ENCODE measurements at places on chromosomes 3 and 15.

- no peak for DNase-seq
Observed at GRCh38 chr3:151592287-151592686, 131.4 kb upstream of the IGSF10 start.

- DNase-seq: peak; percentile 35
Observed at GRCh38 chr3:69784954-69785514, 45.8 kb downstream of the MITF start.

GRCh38 chr3:14234251-14235002, 55.8 kb downstream of the LSM3 start:
- no peak for DNase-seq

DNA sequence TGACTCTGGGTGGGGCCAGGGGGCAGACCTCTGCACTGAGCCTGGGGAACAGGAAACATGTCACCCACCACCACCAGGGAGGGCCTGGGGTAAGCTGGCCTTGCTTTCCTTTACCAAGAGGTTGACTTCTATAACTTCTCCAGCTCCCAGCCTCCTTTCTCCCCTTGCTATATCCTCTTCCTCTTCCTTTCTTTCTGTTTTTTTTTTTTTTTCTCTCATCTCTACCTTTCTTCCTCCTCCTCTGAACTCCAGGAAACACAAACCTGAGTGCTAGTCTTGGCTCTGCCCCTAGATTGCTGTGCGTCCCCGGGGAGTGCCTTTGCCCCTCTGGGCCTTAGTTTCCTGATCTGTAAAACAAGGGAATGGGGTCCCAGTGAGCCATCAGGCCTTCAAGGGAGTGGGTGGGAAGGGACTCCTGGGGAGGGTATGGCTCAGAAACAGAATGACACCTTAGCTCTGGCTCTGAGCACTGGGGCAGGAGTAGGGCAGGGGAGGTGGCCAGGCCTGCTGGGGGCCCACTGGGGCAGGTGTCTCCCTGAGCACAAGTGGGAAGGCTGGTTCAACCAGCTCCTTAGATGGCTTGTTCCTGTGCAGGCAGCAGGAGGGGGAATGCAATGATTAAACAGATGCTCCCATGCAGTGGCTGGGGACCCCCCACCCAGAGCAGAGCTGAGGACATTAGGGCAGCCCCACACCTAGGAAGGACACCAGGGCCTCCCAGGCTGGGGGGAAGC, 4.3 kb downstream of the SNX33 start:
- no peak for DNase-seq

- no peak for DNase-seq
Observed at GRCh38 chr3:135453326-135453725, 512.2 kb upstream of the PPP2R3A start.

- DNase-seq: peak; percentile 19
Observed at GRCh38 chr15:100191161-100191560, 150.6 kb downstream of the ADAMTS17 start.

DNA sequence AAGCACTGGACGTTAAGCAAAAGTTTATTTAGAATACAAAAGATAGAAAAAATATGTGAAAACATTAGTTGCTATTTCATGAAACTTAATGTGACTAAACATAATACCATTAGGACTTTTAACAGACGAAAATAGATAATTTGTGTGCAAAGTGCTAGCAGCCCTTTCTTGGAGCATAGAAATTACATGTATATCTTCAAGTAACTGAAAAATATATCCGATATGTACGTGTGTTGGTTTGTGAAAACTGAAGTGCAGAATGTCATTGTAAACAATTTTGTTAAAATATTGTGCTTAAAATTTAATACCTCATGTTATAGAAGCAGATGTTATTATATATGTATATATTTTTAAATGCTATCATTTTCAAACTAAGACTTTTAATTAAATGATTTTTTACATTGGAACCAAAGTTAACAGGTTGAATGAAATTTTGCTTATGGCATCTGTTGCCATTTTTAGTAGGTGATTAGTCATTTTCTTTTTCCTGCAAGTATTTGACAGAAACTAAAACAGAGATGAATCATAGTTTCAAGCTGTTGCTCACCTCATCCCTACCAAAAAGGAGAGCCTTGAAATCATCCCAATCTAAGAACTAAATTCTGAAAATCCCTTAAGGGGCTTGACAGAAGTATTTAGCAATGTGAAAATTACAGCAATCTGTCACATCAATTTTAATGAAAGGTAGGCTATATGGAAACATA, 334.8 kb downstream of the NAALADL2 start:
- DNase-seq: no peak

GRCh38 chr3:9395570-9396300, 1.7 kb upstream of the SETD5 start:
- peak; percentile 23 for DNase-seq

DNA sequence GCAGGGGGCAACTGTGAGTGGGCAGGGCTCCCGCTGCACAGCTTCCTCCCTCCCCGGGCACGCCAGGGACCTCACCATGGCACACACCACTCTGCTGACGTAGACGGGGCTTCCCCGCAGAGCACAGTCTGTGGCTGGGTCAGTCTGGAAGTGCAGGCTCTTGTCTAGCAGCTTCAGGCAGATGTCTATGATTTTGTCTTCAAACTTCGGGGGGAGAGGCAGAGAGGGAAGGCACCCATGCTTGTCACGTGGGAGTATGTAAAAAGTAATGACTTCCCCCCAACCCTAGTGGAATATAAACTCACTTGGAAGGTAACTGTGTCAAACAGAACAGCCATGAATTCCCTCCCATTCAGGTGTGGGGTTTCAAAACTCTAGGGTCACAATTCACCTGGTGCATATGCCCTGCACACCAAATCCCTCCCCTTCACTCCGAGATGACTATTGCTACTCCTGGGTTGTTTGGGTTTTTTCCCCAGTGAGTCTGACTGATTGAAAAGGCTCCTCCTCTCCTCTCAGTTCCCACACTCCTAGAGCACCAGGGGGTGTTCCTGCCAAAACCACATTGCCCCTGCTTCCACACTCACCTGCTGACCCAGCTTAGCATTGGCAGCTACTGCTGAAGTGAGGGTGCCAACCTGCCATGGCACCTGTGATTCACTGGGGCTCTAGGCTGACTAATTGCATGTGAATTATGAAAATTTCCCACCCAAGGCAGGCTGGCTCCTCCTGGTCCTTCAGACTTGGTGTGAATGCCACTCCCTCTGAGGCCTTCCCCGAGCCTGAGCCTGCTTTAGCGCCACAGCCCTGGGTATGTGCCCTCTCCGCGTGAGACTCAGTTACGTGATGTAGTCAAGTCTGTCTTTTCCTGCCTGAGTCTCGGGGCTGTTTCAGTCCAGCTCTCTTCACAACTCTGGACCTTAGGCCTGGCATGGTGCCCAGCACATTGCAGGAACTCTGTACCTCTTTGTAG, 13.0 kb downstream of the TGM5 start:
- no peak for DNase-seq

GRCh38 chr3:64414043-64414442, 188.8 kb upstream of the PRICKLE2 start:
- DNase-seq: no peak

DNA sequence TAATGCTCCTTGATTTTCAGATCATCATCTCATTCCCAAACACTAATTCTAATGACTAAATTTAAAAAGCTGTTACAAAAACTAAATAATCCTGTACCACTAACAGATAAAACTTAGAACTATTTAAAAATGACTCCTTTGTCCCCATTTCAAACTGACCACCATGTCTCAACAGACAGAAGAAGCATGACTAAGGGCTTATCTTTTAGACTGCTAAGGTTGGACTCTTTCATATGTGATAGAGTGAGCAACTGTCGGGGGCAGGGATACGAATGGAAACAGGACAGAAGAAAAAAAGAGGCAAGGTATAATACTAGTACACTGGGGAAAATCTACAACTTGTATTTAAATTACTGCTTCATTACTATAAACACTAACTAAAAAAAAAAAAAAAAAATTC, 23.3 kb downstream of the SNX4 start:
- DNase-seq: no peak

DNA sequence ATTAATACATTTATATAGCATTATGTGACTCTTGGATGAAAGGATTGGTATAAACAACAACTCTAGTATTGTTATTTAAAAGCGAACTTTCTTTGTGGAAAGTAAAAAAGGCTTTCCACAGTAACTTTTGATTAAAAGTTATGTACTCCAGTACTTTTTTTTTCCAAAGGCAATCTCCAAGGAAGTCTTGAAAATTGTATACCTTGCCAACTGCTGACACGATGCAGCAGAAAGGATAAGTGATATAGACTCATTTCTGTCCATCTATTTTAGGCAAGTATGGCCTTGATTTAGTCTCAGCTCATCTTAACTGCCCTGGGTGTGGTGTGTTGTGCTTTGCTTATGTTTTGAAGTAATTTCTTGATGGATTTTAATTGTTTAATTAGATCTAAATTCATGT, 79.7 kb downstream of the OTOL1 start:
- no peak for DNase-seq

GRCh38 chr3:184177331-184177731, 2.7 kb downstream of the AP2M1 start:
- DNase-seq: no peak

DNA sequence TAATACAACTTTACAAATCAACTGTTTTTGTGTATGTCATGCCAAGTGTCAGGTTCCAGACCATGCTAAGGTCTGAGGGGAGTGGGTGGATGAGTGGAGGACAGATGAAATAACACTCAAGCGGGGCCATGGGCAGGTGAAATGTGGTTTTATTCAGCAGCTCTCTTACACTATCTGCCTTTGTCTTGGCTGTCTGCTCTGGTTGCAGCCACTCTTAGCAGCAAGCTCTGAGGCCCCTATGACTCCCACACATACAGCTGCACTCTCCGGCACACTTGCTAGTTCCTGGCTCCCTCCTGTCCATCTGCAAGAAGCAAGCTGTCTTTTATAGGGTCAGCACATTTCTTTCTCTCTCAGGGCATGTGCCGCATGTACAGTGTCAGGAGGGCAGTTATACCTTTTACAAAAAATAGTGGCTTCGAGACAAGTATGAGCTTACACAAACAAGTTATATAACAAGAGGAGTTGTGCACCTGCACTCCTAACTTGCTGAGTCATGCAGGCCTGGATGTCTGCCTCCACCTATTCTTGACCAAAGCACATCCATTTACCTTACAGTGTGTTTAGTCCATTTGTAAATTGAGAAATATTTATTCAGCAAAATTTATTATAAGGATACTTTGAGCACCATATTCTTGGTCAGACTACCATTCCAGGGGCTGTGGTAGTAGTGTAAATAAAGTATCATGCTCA, 683.7 kb upstream of the CBLB start:
- no peak for DNase-seq

GRCh38 chr3:77686560-77686959, 646.7 kb downstream of the ROBO2 start:
- DNase-seq: no peak

DNA sequence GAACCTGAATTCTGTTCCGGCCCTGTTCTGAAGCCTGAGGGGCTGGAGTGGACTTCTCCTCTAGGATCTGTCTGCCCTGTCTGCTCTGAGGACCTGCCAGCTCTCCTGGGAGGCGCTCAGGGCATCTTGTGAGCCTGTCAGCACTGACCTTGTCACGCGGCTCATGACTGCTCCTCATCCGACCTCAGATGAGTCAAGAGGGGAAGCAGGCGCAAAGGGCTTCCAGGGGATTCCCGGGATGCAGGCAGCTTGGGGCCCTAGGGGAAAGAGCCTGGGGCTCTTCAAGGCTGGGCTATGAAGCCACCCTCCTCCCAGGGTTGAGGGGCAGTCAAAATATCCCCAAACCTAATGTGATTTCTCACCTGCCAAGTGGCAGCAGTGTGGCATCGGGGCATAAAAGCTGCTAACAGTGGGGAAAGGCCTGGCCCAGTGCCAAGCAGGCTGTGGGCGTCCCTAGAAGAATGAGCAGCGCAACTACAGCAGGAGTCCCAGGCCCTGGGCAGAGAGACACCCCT, 27.6 kb upstream of the ANKDD1A start:
- DNase-seq: peak; percentile 67
